ENCODE measurements at places on chromosomes 13 and 19.

- no peak for DNase-seq
Observed at GRCh38 chr13:106523576-106523975, 11.9 kb downstream of the EFNB2 start.

DNA sequence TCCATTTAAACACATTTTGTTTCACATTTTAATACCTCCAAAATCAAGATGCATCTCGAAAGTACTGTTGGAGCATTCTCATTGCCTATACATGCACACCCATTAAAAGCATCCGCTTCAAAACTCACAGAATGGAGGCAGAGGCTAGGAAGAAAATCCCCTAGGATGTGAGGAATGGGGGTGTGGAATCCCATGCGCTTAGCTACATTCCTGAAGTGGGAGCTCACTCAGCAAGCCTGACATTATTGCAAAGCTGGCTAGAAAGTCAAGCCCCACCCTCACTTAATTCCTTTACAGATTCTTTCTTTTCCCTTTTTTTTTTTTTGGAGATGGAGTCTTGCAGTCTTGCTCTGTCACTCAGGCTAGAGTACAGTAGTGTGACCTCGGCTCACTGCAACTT lies 4.6 kb upstream of the FAM32A start:
- DNase-seq, result no peak

- DNase-seq, result no peak
Observed at GRCh38 chr13:22024381-22024994, 353.6 kb downstream of the FGF9 start.

- DNase-seq, result no peak
Observed at GRCh38 chr13:85411591-85411990, 387.6 kb downstream of the SLITRK6 start.

DNA sequence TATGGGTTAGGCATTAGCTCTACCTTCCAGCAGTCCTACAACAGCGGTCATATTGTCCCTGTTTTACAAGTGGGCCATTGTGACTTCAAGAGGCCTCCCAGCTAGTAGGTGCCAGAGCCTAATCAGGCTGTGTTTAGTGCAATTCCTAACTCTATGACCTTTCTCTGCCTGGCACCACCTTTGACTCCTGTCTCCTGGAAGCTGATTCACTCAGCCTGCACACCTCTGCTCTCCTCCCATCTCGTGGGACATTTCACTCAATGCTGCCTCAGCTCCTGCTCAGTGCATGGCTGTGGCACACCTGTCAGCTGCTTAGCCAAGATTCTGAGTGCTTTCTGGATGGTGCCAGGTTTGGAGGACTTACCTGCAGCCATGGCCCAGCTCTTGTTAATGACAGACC lies 9.5 kb upstream of the GJB6 start:
- DNase-seq, result no peak

- DNase-seq, result peak; percentile 94
Observed at GRCh38 chr19:21322528-21322927, 6.7 kb downstream of the ZNF708 start.

- DNase-seq, result peak; percentile 74
Observed at GRCh38 chr19:480016-480855, 16.1 kb upstream of the MADCAM1 start.

Data from pons (tissue), 1 donor.